Thoracic aorta (tissue), 2 donors: ENCODE measurements at places on chromosomes 2 and 18.
A peak's percentile ranks its signal among the peaks of the same experiment; 100 is the strongest.

DNA sequence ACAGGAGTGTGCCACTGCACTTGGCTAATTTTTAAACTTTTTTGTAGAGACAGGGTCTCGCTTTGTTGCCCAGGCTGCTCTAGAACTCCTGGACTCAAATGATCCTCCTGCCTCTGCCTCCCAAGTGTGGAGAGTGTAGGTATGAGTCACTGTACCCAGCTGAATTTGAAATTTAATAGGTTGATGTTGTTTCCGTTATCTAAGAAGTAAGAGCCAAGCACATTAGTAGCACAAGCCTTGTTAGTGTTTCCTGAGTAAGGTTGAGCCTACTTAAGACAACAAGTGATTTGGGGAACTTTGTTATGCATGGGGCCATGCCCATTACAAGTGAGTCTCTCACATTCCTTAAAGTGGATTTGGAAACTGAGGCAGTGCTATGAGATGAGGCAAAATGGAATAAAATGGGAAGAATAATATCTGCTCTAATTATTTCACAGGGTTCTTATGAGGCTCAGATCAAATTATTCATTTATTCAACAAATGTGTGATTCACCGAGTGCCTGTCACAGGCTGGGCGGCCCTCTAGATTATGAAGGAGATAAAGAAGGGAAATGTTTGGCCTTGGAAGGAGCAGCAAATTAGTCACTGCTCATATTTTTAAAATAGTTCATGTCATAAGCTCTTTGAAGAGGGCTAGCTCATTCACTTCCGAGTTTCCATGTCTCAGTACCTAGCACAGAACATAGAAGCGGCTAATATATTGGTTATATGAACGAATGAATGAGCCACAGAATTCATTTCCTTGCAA is 217.2 kb downstream of the LDLRAD4 start:
- DNase-seq: peak; percentile 73

DNA sequence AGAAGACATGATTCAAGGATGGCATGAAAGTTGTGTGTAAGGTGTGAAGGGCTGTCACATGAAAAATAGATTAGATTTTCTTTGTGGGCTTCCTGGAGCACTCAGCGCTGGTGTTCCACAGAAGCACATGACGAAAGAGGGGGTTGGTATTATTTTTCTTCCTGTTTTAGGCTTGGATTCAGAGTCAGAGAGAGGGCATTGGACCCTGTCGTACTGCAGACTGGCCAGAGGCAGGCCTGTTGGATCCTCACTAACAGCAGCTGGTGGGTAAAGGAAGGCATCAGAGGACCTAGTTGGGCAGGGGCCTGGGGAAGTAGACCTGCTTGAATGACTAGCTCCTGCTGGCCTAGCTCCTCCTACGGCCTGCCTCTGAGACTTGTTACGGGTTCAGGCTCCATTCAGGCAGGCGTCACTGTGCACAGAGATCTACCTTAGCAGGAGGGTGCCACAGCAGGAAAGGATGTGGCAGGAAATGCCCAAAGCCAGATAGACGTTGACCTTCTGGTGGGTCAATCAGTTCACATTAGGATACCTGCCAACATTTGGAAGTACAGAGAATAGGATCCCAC is 13.1 kb downstream of the CTLA4 start:
- DNase-seq: no peak

- no peak for DNase-seq
Measured at GRCh38 chr2:227849906-227850305, 21.5 kb upstream of the DAW1 start.

- no peak for DNase-seq
Measured at GRCh38 chr2:145622285-145622684, 1102.4 kb upstream of the ZEB2 start.

DNA sequence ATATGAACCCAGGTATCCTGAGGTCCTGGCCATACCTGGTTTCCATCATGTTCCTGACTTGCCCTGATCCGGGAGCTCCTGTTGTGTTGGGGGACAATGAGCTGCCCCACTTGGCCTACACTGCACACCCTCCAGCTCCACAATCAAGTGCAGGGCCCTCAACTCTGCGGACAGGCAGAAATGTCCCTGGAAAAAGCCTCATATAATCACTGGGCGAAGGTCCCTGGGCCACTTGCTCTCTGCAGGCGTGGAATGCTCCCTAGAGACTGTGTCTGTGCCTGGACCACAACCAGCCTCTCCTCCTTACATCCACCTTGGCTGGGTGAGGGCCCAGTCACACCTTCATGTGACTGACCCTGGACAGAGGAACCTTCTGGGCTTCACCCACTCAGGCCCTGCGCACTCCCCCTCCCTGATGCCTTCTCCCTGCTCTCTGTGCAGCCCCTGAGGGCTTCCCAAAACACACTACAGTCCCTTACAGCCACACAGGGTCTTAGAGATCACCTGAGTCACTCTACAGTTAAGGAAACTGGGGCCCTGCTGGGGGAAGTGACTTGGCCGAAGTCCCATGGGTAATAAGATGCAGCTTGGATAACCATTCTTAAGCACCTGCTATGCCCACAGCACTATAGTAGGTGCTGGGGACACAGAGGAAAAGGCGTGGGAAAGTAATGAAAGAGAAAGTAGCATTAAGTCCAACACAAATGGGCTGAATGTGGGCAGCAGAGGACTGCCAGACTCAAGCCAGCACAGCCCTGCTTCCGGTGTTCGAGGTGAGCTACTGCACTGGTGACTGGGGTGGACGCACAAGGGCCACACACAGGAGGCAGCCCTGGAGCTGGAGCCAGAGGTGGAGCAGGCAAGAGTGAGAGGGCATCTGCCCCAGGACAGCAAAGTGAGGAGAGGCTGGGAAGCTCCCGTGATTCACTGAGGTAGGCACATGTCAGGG is 9.8 kb downstream of the BOLA3 start:
- no peak for DNase-seq

GRCh38 chr2:162521871-162522650 is 178.1 kb downstream of the GCA start:
- no peak for DNase-seq

DNA sequence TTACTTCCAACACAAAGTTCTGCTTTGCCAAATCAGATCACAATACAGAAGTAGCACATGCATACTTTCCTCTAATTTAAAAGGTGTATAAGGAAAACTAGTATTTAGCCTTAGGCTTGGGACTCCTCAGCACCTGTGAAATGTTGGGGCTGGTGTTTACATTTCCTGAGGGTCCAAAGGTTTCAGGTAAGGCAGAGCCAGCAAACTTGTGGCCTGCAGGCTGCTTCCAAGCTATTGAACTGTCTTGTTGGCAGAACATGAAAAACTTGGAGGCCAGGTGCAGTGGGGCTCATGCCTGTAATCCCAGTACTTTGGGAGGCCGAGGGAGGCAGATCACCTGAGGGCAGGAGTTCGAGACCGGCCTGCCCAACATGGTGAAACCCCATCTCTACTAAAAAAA is 26.5 kb upstream of the GPR39 start:
- no peak for DNase-seq

DNA sequence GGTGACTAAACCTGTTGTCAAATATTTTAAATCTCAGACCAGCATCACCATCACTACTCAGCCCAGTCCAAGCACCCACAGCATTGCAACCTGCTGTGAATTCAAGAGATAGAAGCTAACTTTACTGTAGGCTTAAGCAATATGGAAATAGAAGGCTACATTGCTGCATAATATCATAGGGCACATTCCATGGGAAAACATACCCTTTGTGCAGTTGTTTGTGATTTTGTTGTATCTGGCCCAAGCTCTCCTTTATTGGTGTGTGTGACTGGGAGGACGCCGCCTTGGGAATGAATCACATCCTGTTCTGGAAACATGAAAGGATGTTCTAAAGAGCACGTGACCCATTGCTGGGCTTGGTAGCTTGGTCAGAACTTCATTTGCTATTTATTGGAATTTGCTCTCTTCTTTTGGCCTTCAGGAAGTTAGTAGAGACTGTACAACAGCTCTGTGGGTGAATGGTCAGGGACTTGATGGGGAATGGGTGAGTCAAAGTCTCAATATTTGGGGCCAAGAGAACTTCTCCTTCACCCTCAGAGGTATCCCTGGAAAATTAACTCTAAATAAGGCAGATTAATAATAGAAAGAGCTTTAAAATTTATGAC is 106.8 kb upstream of the SERPINE2 start:
- no peak for DNase-seq

DNA sequence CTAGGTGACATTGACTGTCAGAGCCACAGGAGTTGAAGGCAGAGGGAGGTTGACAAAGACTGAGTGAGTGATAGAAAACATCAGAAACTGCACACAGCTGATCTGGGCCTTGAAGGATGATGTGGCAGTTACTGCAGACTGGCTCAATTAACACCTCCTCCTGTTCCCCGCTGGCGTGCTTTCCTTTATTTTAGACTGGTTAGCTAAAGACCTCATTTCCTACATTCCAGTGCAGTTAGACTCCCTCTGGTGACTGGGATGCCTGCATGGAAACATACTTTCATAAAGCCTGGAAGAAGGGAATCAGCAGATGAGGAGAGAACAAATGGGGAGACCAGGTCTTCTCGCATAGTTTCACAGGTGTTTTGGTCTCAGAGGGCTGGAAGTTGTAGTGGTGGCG is 7.1 kb downstream of the TPGS2 start:
- no peak for DNase-seq
